Pons (tissue), 1 donor: ENCODE measurements at places on chromosomes 6 and 20.

- no peak for DNase-seq
Observed at GRCh38 chr6:18293076-18293904, 29.0 kb upstream of the DEK start.

- DNase-seq = no peak
Observed at GRCh38 chr20:41454250-41454649, 87.6 kb upstream of the EMILIN3 start.

DNA sequence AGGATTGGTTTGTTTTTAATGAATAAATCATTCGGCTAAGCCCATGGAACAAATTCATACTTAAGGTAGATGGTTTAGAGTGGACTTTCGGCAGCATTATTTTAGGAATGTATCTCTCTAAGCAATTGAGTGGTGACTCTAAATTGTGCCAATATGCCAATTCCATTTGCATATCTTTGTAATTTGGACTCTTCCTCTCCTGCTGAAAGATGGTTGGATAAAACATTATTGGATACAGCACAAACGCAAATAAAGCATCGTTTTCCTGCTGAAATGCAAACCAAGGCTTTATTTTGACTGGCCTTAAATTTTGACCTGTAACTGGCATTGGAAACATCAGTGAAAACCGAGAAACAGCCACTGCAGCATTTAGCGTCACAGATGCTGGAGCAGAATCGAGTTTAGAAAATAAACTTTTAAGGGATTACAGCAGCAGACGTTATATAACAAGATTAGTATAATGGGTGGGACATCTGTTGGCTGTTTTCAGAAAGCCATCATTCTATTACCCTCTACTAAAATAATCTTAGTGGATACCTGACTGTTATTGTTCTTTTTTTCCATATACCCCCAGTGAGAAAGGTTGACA, 726.0 kb downstream of the KIF16B start:
- no peak for DNase-seq

- no peak for DNase-seq
Observed at GRCh38 chr20:15494851-15495250, 1078.4 kb downstream of the KIF16B start.

DNA sequence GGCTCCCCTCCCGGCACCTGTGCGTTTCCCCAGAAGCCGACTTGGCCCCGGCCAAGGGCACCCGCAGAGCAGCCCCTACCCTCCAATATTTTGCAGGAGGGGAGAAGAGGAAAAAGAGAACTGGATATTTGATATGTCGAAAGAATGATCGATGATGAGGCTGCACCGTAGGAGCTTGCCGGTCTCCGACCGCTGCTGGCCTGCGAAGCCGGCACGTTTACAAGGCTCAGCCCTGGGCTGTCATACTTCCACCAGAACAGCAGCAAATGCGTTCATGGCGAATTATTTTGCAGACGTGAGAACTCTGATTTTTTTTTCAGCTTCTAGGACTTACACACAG, 296.7 kb downstream of the TFAP2C start:
- DNase-seq = no peak

DNA sequence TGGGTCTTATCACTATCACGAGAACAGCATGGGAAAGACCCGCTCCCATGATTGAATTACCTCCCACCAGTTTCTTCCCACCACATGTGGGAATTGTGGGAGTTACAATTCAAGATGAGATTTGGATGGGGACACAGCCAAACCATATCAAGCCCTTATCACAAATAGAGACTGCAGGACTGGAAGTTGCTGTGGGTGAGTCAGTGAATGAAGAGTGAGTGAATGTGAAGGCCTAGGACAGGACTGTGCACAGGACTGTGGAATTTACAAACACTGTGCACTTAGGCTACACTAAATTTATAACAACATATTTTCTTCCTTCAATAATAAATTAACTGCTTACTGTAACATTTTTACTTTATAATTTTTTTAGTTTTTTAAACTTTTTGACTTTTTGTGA, 30.2 kb upstream of the BCAS1 start:
- DNase-seq = no peak

DNA sequence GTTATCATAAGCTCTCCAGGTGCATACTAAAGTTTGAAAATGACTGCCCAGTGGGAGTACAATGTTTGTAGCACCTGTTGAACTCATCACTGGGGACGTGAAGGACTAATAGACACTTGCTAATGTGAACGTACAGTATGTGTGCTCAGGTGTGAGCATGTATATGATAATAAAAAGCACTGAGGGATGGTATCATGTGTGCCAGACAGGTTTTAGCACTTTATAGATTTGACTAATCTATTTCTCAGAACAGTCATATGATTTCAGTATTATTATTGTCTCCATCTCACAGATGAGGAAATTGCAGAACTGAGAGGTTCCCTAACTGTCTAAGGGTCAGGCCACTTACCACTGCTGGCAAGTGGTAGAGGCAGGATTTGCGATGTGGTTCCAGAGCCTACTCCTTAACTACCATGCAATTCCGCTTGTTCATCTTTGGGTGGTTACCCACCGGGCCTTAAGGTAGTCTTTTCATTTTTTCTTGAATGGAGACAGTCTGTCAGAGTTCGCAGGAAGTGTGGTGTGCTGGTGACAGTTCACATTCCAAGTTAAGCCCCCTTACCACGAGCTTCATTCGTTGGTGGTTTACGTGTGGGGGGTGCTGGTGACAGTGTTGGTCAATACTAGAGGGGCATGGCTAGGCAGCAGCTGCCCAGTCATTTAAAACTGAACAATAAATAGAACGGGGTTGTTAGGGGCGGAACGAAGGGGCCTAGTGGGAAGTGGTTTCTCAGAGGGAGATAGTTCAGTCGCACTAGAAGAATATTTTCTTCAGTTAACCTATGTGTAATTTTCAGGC, 46.8 kb downstream of the RREB1 start:
- DNase-seq = no peak

DNA sequence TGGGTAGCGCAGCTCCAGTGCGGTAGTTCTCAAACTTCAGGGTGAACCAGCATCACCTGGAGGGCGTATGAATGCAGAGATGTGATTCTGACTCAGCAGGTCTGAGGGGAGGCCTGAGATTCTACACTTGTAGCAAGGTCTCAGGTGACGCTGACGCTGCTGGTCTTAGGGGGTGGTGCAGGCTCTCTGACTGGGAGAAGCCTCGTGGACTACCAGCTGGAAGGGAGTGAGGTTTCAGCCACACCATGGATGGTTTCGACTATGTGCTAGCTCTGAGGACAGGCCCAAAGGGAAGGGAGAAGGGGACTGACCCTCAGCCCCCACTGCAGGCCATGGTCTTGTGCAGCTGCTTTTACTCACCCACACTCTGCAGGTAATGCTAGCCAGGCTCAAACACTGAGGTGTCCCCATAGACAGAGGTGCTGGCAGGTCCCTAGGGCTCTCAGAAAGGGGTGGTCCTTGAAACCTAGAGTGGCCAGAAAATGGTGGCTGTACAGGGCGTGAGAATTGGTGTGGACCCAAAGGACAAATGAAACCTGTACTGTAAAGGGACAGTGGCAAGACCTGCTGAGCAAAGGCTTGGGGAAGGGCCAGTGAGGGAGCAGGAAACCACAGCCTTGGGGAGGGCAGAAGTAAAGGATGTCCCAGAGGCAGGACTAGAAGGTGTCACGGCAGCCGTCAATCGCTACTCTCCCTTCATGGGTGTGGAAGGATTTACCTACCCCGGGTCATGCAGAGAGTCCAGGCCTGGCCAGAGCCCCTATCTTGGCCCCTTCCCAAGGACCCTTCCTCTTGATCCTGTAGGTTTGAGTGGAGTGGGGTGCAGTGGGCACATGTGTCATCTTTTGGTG, 52.7 kb downstream of the EBF4 start:
- DNase-seq = no peak

- DNase-seq = no peak
Observed at GRCh38 chr6:52055451-52055850, 32.0 kb downstream of the PKHD1 start.

- DNase-seq = no peak
Observed at GRCh38 chr6:126056355-126057004, 70.1 kb downstream of the TRMT11 start.

- no peak for DNase-seq
Observed at GRCh38 chr20:63612276-63612931, 14.5 kb downstream of the GMEB2 start.

DNA sequence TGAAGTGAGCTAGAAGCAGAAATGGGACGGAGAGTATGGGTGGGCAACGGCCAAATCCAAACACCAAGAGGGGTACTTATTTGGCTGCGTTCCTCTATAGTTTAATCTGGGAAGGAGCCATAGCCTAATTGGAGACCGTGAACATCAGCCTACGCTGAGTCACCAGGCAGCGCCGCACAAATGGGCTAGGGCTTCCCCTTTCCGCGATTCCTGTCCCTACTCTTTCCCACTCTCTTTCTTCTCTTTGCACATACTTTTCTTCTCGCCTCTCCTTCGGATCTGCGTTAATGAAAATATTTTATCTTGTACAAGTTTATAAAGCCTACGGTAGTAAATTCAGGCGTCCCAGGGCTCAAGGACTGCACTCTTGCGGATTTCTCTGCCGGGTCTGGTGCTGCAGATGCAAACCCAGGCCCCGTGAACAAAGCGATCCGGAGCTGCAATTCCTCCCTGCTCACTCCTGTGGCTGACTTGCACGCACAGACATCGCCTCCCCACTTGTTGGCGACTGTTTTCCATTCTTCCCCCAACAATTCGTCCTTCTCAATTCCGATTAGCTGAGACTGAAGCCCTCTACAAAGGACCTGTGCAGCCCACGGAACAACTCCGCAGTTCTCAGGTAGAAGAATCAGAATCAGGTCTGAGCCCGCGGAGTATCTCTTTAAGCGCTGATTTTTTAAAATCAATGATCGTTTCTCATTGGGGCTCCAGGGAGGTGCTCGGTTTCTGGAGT, 4.2 kb upstream of the TBX18 start:
- no peak for DNase-seq

DNA sequence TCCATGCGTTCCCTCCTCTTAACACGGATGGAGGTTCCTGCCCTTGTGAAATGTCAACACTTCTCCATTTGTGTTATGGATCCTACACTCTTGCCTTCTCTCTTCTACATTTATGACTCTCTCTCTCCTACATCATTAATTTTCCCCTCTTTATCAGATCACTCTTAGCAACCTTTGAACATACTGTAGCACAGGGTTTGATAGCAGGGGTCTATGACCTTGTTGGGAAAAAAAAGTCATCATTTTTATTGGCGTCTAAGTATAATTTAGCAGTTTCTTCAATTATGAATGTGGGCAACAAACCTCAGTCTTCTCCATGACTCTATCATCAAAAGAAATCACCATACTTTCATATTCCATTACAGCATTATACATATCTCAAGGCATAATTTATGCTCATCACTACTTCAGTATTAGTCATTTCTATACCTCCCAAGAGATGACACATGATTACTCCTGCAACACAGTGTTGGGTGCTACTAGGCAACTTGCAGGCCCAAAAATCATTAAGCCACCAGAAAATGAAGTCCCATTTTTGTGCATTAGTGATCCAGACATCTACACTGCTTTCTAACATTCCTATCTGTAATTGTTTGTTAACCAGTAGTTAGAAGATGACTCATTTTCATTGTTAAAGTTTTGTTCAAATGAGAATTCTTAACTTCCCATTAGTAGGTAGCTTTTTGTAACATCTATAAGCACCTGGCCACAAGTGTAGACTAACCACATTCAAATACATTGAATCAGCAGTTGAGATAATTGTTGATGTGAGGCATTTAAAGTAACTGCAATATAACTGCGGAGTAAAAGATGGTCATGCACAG, 9.5 kb downstream of the CYP39A1 start:
- no peak for DNase-seq

DNA sequence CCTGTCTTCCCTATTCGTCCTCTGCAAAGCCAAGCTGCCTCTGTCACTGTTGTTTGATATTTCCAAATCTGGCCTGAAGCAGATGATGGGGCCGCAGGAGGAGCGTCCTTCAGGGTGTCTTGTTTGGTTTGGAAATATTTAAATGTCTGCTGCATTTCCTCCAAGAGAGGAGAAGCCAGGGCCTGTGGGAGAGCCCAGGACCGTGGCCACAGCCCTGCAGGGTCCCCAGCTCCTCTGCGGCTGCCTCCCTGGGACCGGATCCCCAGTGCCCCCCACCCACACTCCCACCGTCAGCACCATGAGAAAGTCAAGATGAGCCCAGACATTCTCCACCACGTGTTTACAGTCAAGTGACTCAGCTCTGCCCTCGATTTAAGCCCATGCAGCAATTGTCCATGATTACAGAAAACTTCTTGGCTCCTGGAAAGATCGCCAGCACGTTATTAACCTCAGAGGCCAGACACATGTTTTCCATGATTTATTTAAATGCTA, 18.2 kb downstream of the FOXF2 start:
- no peak for DNase-seq

- no peak for DNase-seq
Observed at GRCh38 chr6:56551409-56552120, 91.1 kb downstream of the DST start.

DNA sequence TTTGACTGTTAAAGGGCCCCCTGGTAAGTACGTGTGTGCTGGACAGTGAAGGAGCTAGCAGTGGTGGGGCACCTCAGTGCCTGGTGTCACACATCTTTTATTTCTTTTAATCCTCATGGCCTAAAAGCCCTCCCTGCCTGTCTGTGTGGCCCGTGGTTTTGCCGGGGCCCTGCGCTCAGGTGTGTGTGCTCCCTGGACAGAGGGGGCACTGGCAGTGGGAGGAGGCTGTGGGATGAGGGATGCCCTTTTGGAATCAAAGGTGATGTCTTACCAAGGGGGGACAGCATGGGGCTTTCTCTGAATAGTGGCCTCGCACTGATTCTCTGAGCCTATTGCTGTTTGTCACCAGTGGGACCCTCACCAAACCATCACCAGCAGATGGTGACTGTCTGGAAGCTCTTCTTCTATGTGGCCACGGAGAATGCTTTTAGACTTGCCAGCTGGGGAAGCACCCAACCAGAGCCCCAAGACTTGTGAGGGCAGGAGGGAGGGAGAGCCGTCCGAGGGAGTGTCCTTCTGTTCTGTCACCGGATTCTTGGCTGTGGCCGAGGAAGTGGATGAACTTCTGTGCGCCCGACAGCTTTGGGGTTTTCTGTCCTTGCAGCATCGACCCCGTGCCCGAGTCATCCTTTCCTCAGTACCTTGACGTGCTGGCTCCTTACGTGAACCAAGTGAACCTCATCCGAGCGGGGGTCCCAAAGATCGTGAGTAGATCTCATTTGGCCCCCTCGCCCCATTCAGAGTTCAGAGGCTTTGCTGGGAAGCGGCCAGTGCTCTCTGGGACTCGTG, 18.1 kb downstream of the PNLDC1 start:
- DNase-seq = no peak

DNA sequence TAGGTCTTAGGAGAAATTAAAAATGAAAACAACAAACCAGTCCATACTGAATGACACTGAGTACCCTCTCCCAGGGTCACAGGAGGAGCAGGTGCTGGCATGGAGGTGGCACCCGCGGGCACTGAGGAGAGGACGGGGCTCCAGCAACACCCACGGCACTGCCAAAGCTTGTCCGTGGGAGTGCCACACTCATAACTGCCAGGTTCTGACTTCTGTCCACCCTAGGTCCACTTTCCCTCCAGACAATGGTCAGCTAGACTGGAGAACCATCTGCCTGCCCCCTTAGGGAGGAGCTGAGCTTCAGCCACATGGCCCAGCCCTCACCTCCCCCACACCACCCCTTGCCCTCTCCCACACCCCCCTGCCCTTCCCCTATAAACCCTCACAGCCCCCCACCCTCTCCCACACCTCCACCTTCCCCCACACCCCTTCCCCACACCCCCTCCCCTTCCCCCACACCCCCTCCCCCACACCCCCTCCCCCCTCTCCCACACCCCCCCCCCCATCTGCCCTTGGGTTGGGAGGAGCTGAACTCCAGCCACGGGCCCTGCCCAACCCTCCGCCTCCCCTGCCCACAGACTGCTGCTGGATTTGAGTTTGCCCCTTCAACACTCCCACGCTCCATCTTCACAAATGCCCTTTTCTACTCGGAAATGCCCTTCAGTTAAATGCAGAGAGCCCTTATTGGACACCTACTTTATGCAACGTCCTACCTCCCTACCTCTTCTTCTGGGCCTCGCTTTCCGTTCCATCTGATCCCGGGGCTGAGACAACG, 129.6 kb downstream of the TAF4 start:
- no peak for DNase-seq
